Pancreas (tissue), 10 donors: ENCODE measurements at places on chromosomes 6 and 20. TPM values are rescaled to one million over a fixed set of nuclear protein-coding genes. Genes with fewer than 3 reads are reported as not detected.

GRCh38 chr6:121664158-121664557, 228.7 kb downstream of the GJA1 start:
- H3K4me1 ChIP-seq: no peaks in the 10 kb centered on the region
- H3K27ac ChIP-seq: no peak overlapping the region
- H3K27me3 ChIP-seq: no peaks in the 10 kb centered on the region
- H3K36me3 ChIP-seq: no peaks in the 10 kb centered on the region
- no peak overlapping the region for H3K4me3 ChIP-seq

ABHD16B gene
- polyA plus RNA-seq: 0.12 TPM

GRCh38 chr20:25465243-25466135, 58.0 kb downstream of the GINS1 start:
- DNase-seq: no peak
- H3K4me1 ChIP-seq: no peaks in the 10 kb centered on the region
- H3K36me3 ChIP-seq: no peaks in the 10 kb centered on the region
- H3K27ac ChIP-seq: no peak overlapping the region
- H3K4me3 ChIP-seq: no peak overlapping the region

DNA sequence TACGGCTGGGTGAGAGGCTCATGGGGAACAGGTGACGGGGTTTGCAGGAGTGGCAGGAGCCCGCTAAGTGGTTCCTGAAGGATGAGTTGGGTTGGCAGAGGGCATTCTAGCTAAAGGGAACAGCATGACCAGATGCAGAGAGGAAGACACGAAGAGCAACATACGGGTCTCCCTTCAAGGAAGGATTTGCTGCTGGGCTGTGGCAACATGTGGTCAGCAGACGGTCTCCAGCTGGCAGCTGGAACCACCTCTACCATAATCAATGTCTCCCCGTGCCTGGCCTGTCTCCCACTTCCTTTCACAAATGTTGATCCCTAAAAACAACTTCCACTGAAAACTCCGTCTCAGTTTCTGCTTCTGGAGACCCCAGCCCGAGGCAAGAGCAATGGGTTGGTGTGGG, 80.6 kb upstream of the SULF2 start:
- H3K27me3 ChIP-seq: no peaks in the 10 kb centered on the region
- DNase-seq: no peak
- no peaks in the 10 kb centered on the region for H3K4me1 ChIP-seq
- no peak overlapping the region for H3K27ac ChIP-seq
- no peaks in the 10 kb centered on the region for H3K36me3 ChIP-seq

UBD gene
- 32.2 TPM for polyA plus RNA-seq

GRCh38 chr6:20564777-20565176, 30.5 kb downstream of the CDKAL1 start:
- DNase-seq: no peak
- no peak overlapping the region for H3K27ac ChIP-seq
- H3K27me3 ChIP-seq: no peaks in the 10 kb centered on the region
- H3K4me3 ChIP-seq: no peak overlapping the region
- no peaks in the 10 kb centered on the region for H3K4me1 ChIP-seq
- no peaks in the 10 kb centered on the region for H3K36me3 ChIP-seq

L3MBTL1 gene
- 8.4 TPM for polyA plus RNA-seq

- no peaks in the 10 kb centered on the region for H3K36me3 ChIP-seq
- H3K27ac ChIP-seq: no peak overlapping the region
- DNase-seq: no peak
- no peak overlapping the region for H3K4me3 ChIP-seq
- H3K4me1 ChIP-seq: no peaks in the 10 kb centered on the region
Observed at GRCh38 chr6:108193131-108193530, 27.3 kb downstream of the NR2E1 start.

- H3K4me1 ChIP-seq: peaks cover 4% of the 10 kb centered on the region
- no peaks in the 10 kb centered on the region for H3K27me3 ChIP-seq
- peaks cover 9% of the 10 kb centered on the region for H3K36me3 ChIP-seq
- H3K4me3 ChIP-seq: no peak overlapping the region
Observed at GRCh38 chr6:87181903-87182302, 26.5 kb downstream of the ZNF292 start.

PXMP4 gene
- polyA plus RNA-seq: 2.1 TPM

DNA sequence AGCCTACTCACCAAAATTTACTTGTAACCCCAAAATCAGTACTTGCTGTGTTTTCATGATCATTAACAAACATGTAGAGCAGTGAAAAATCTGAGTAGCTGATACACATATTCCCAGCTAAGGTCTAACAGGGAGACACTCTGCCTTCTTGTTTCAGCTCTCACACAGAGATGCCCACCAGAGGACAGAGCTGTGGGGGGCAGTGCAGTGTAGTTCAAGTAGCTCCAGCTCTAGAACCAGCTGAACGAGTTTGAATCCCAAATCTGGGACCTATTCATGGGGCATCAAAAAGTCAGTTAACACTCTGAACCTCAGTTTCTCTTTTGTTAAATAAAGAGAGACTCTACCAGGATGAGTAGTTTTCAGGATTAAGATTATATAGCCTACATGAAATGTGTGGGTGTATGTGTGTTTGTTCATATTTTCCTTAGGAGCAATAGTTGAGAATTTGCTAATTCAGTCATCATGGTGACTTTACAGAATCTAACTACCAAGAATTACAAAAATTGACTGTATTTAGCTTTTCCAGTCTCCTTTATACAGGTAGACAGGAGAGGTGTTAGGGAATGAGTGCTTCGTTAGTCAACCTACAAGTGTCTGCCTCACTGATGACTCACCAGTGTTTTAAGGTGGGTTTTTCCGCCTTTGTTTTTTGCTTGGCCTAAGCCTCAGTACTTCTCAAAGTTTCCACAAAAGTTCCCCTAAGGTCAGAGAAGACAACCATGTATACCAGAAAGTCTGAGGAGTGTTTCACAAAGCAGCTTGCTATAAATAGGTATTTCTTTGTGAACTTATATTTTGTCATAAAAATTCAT, 164.0 kb upstream of the RUNX2 start:
- no peaks in the 10 kb centered on the region for H3K4me1 ChIP-seq
- no peak for DNase-seq
- H3K4me3 ChIP-seq: no peak overlapping the region
- H3K27me3 ChIP-seq: no peaks in the 10 kb centered on the region

DNA sequence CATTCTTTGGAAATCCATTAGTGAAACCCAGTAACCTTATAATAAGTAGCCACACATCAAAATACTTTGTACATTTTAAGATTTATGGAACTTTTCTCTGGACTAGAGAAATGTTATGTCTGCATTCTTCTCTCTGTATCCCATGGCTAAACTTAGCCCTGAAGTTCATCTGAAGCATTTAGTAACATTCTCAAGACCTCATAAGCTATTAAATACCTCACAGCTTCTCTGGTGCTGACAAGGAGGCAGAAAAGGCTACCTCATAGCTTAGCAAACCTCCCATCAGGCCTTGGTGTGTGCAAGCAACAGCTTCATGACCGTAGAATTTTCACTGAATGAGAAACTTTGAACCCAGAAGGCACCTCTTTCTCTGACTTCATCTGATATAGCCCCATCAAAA, 38.9 kb upstream of the HDGFL1 start:
- no peaks in the 10 kb centered on the region for H3K36me3 ChIP-seq
- H3K4me1 ChIP-seq: no peaks in the 10 kb centered on the region
- no peak overlapping the region for H3K27ac ChIP-seq

DNA sequence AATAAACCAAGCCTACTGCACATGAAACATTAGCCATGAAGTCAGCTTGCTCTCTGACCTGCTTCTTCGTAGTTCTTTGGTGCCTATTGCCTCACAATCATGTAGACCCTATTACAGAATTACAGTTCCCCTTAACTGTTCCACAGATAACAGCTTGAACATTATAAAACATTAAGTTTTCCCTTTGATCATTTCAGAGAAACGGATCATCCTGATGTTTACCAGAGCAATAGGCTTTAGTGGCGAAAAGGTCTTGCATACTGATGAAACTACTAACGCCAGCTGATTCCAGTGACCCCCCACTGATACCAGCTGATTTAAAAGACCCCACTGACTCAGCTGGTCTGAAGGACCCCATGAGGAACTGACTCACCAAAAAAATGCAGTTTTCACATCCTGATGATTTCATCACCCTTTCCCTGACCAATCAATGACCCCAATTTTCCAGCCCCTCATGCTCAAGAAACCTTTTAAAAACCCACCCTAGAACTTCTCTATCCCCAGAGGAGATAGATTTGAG, 39.4 kb upstream of the MLIP start:
- no peak overlapping the region for H3K27ac ChIP-seq
- H3K4me1 ChIP-seq: no peaks in the 10 kb centered on the region
- no peak overlapping the region for H3K4me3 ChIP-seq

DNA sequence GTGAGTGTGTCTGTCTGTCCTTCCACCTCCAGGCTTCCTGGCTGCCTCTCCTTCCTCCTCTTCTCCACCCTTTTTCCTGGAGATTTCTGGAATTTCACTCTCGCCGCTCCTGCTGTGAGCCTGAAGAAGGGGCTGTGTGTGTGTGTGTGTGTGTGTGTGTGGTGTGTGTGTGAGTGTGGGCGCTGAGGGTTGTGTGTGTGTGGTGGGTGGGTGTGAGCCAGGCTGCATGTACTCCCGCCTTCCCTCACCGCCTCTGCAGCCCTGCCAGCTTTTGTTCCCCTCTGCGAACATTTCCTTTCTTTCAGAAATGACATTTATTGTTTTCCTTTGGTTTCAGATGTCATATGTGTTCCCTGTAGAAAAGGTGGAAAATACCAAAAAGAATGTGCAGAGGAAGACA, 76.0 kb downstream of the SRC start:
- H3K27ac ChIP-seq: no peak overlapping the region
- no peaks in the 10 kb centered on the region for H3K27me3 ChIP-seq
- no peaks in the 10 kb centered on the region for H3K36me3 ChIP-seq
- H3K4me1 ChIP-seq: no peaks in the 10 kb centered on the region
- DNase-seq: no peak

DNA sequence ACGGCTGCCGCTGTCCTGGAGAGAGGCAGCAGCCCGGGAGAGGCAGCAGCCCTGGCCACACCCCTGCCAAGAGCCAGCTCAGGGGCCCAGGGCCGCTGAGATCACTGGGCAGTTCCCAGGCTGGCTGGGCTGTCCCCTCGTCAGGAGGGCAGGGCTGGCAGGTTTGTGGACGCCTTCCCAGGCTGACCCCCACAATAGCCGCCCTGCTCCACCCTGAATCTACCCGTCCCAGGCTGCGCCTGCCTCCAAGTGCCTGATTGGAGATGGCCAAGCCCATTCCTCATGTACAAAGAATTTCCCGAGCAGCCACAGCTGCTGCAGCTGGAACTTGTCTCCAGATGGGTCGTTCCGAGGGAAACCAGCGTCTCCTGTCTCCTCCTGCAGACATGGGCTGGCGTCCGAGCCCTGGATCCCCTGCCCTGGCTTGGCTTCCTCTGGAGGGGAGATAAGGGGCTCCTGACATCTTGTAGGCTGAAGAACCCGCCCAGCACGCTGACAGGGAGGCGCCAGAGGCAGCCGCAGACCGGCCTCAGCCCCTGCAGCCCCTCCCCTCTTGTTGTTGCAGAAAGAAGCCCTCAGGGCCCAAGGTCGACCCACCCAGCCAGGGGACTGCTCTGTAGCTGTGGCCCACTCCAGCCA, 9.4 kb upstream of the GATA5 start:
- DNase-seq: no peak
- no peaks in the 10 kb centered on the region for H3K36me3 ChIP-seq
- H3K27ac ChIP-seq: no peak overlapping the region
- H3K4me1 ChIP-seq: peaks cover 23% of the 10 kb centered on the region

GRCh38 chr6:42407379-42407778, 44.3 kb downstream of the TRERF1 start:
- H3K4me1 ChIP-seq: no peaks in the 10 kb centered on the region
- no peak for DNase-seq
- H3K27ac ChIP-seq: no peak overlapping the region
- no peaks in the 10 kb centered on the region for H3K27me3 ChIP-seq
- no peaks in the 10 kb centered on the region for H3K36me3 ChIP-seq
- H3K4me3 ChIP-seq: no peak overlapping the region

DNA sequence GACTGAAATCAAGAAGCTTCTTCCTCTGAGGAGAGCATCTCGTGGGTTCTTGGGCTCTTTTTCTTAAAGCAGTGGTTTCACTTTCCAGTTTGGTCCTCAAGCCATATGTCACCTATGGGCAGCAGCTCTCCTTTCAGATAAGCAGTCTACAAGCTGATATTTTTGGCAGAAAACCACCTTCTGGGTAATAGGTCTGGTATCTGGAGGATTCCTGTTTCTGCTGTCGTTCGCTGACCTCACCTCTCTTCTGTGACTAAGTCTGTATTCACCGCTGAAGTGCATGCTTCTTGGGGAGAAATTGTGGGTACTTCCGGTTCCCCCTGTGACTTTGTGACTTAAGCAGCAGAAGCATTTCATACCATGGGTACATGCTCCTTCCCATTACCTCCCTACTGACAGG, 193.6 kb downstream of the EDN1 start:
- no peak overlapping the region for H3K27ac ChIP-seq
- H3K4me3 ChIP-seq: no peak overlapping the region
- H3K36me3 ChIP-seq: no peaks in the 10 kb centered on the region
- no peaks in the 10 kb centered on the region for H3K27me3 ChIP-seq

HCRTR2 gene
- polyA plus RNA-seq: not detected
